ENCODE measurements at places on chromosomes 2 and 18. TPM values are rescaled to one million over a fixed set of nuclear protein-coding genes. Genes with fewer than 3 reads are reported as not detected.

C2orf72 gene
- total RNA-seq = under 0.01 TPM

SOX11 gene
- not detected for total RNA-seq

SCN3A gene
- total RNA-seq = not detected

RAPH1 gene
- total RNA-seq = 19.5 TPM

XIRP2 gene
- total RNA-seq = not detected

MAL gene
- total RNA-seq = 11.0 TPM

ITPRIPL1 gene
- 1.6 TPM for total RNA-seq

DNA sequence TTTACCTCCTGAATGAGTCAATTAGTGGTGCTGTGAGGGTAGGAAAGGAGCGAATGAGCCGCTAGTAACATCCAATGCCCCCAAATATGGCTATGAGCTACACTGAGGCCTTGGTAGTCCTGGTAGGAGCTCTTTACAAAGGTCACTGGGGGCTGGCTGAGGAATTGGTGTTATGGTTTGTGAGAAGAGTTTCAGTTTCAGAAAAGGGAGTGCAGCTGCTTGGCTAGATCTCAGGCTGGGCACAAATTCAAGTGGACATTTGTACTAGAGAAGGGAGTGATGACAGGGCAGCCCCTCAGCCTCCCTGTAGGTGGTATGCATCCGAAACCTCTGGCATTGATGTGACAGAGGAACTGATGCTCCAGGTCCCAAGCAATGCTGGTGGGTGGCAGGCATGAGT, 13.9 kb upstream of the PAIP2B start:
- DNase-seq = no peak

GRCh38 chr18:73261243-73261642, 393.5 kb upstream of the NETO1 start:
- no peak for DNase-seq

GRCh38 chr18:76725445-76725844, 96.9 kb upstream of the ZNF236 start:
- no peak for DNase-seq

DNA sequence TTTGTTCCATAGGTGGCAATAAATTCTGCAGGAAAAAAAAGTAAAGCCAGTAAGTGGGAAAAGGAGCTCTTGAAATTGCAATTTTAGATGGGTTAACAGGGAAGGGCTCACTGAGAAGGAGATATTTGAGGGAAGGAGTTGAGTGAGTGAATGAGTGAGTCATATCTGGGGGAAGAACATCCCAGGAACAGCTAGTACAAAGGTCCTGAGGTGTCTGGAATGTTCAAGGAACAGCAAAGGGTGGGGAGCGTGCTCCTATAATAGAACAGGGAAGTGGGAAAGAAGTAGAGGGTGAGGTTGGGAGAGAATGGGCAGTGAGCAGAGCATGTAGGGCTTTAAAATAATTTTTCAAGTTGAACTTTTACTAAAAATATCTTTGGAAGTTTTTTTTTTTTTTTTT, 68.0 kb upstream of the PSME4 start:
- peak; percentile 68 for DNase-seq

GRCh38 chr2:63712748-63713147, 124.0 kb downstream of the MDH1 start:
- DNase-seq = peak; percentile 65

- peak; percentile 77 for DNase-seq
Measured at GRCh38 chr2:101125374-101125773, 25.8 kb downstream of the TBC1D8 start.

Measured in bronchial epithelial cell (primary cell).